ENCODE measurements at places on chromosomes 1 and 21.

- DNase-seq: no peak
- peaks cover 47% of the 10 kb centered on the region for H3K36me3 ChIP-seq
- no peak overlapping the region for H3K27ac ChIP-seq
- H3K4me3 ChIP-seq: no peak overlapping the region
- no peaks in the 10 kb centered on the region for H3K27me3 ChIP-seq
- no peaks in the 10 kb centered on the region for H3K4me1 ChIP-seq
Observed at GRCh38 chr1:28199328-28200233, 23.1 kb upstream of the PTAFR start.

- no peak overlapping the region for H3K4me3 ChIP-seq
- no peaks in the 10 kb centered on the region for H3K4me1 ChIP-seq
- H3K27ac ChIP-seq: no peak overlapping the region
- H3K27me3 ChIP-seq: no peaks in the 10 kb centered on the region
Observed at GRCh38 chr1:10624256-10625050, 149.7 kb downstream of the PEX14 start.

DNA sequence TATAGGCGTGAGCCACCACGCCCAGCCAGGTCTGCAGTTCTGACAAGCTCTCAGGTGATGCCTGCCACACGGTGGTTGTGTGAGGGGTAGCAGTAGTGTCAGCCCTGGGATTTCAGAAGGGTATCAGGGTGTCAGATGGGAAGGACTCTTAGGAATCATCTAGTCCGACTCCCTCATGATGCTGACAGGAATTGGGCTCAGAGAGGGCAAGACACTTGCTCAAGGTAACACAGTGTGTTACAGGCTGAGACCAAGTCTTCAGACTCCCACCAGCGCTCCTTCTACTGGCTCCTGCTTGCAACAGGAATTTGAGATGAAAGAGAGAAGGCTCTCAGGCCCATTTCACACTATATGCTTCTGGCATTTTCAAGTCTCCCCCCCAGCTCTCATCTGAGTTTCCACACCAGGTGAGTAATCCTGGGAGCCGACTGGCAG, 6.9 kb downstream of the HTR1D start:
- no peaks in the 10 kb centered on the region for H3K4me1 ChIP-seq
- no peaks in the 10 kb centered on the region for H3K27me3 ChIP-seq
- H3K4me3 ChIP-seq: no peak overlapping the region
- no peaks in the 10 kb centered on the region for H3K36me3 ChIP-seq
- no peak overlapping the region for H3K27ac ChIP-seq

DNA sequence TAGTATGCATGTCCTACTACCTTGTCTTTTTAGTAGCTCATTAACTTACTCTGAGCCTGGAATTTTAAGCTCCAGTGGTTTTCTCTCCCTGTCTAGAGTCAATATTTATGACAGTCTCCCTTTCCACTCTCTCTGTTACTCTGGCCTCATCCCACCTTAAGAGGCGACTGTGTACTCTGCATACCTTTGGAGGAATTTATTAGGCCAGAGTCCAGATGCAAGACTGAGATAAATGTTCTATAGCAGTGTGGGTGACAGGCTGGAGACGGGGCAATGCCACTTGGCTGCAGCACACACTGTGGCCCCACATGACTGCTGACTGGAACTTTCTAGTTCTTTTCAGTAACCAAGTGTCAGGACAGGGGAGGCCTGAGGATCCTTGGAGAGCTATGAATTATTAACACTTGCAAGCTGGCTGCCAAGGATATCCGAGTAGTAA, 4.1 kb upstream of the PDZK1 start:
- H3K36me3 ChIP-seq: no peaks in the 10 kb centered on the region
- no peak for DNase-seq
- peaks cover 7% of the 10 kb centered on the region for H3K4me1 ChIP-seq
- no peak overlapping the region for H3K4me3 ChIP-seq

GRCh38 chr1:53662169-53662568, 76.8 kb downstream of the GLIS1 start:
- peaks cover under 1% of the 10 kb centered on the region for H3K4me1 ChIP-seq
- no peak for DNase-seq
- H3K27me3 ChIP-seq: peaks cover 10% of the 10 kb centered on the region
- no peak overlapping the region for H3K27ac ChIP-seq
- H3K36me3 ChIP-seq: no peaks in the 10 kb centered on the region
- H3K4me3 ChIP-seq: no peak overlapping the region

DNA sequence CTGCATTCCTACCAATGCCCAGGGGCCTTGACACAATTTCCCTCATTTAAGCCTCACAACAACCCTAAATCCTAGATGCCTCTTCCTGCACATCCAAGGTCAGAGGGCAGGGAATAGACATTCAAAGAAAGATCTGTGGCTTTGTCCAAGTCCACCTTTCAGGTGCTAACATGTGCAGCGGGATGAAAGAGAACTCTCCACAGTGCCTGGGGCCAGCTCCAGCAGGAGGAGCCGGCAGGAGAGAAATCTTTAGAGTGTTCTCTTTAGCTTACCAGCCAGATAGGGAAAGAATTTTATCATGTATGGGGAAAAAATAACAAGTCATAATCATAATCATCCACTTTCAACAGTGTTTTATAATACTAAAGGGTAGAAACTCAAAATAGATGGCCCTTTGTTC, 319.7 kb downstream of the MATN1 start:
- no peak overlapping the region for H3K27ac ChIP-seq
- no peaks in the 10 kb centered on the region for H3K36me3 ChIP-seq
- DNase-seq: no peak
- H3K4me1 ChIP-seq: peaks cover 9% of the 10 kb centered on the region
- H3K4me3 ChIP-seq: no peak overlapping the region
- H3K27me3 ChIP-seq: no peaks in the 10 kb centered on the region

- H3K4me3 ChIP-seq: no peak overlapping the region
- peaks cover 2% of the 10 kb centered on the region for H3K27me3 ChIP-seq
- DNase-seq: no peak
- no peaks in the 10 kb centered on the region for H3K36me3 ChIP-seq
Observed at GRCh38 chr1:53409695-53410094, 49.5 kb upstream of the DMRTB1 start.

DNA sequence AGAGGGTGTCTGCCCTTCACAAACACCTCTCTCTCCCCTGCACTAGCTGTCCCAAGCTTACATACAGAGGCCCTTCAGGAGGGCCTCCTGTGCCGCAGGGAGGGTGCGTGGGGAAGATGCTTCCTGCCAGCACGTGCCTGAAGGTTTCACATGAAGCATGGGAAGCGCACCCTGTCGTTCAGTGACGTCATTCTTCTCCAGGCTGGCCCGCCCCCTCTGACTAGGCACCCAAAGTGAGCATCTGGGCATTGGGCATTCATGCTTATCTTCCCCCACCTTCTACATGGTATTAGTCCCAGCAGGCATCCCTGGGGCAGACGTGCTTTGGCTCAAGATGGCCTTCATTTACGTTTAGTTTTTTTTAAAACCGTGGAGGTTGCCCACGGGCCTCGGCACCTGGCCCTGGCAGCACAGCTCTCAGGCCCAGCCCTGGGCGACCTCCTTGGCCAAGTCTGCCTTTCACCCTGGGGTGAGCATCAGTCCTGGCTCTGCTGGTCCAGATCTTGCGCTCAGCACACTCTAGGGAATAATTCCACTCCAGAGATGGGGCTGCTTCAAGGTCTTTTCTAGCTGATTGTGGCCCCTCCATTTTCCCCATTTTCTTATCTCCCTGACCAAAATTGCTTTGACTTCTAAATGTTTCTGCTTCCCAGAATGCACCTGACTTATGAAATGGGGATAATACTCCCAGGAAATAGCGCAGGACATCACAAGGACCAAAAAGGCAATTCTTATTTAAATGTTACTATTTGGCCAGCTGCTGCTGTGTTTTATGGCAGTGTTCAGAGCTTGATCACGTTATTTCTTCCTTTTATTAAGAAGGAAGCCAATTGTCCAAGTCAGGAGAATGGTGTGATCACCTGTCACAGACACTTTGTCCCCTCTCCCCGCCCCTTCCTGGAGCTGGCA, 6.1 kb downstream of the NPPA start:
- no peaks in the 10 kb centered on the region for H3K27me3 ChIP-seq
- no peaks in the 10 kb centered on the region for H3K4me1 ChIP-seq
- no peak for DNase-seq
- no peak overlapping the region for H3K4me3 ChIP-seq
- H3K27ac ChIP-seq: no peak overlapping the region
- H3K36me3 ChIP-seq: peaks cover 78% of the 10 kb centered on the region

DNA sequence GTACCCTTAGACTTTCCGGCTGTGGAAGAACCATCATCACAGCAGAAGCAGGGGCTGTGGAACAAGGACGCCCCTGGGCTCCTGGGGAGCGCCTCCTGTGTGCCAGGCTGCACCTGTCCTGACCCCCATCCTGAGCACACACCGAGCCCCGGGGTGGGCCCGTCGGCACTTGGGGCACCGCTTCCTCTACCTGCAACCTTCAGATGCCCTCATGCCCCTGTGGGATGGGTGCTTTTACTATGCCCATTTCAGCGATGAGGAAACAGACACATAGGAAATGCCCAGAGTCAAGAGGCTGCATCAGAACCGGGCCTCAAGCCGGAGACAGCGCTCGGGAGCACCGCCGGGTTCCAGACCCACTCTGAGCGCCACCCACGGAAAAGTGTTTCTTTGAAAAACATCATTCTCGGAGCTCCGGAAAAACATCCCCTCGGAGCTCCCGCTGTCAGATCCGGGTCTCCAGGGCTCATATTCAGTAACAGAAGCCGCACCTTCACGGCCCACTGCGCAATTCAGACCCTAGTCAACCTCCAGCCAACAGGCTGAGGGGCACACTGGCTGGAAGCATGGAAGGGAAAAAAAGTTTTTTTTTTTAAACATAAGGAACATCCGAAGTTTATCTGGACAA, 8.0 kb downstream of the TPRG1L start:
- DNase-seq: peak; percentile 83
- H3K36me3 ChIP-seq: peaks cover 47% of the 10 kb centered on the region
- no peaks in the 10 kb centered on the region for H3K27me3 ChIP-seq
- no peak overlapping the region for H3K4me3 ChIP-seq
- no peak overlapping the region for H3K27ac ChIP-seq

- H3K27ac ChIP-seq: no peak overlapping the region
- no peak overlapping the region for H3K4me3 ChIP-seq
- H3K36me3 ChIP-seq: no peaks in the 10 kb centered on the region
- H3K27me3 ChIP-seq: no peaks in the 10 kb centered on the region
- no peak for DNase-seq
Observed at GRCh38 chr21:28737674-28738419, 254.8 kb downstream of the LTN1 start.

GRCh38 chr1:231252336-231252735, 11.3 kb downstream of the GNPAT start:
- no peak overlapping the region for H3K4me3 ChIP-seq
- peaks cover 19% of the 10 kb centered on the region for H3K36me3 ChIP-seq
- H3K27ac ChIP-seq: no peak overlapping the region
- DNase-seq: no peak
- no peaks in the 10 kb centered on the region for H3K27me3 ChIP-seq
- H3K4me1 ChIP-seq: no peaks in the 10 kb centered on the region

- no peak for DNase-seq
- no peaks in the 10 kb centered on the region for H3K36me3 ChIP-seq
- H3K4me3 ChIP-seq: no peak overlapping the region
- no peaks in the 10 kb centered on the region for H3K4me1 ChIP-seq
Observed at GRCh38 chr1:37612186-37612585, 16.4 kb upstream of the GNL2 start.

DNA sequence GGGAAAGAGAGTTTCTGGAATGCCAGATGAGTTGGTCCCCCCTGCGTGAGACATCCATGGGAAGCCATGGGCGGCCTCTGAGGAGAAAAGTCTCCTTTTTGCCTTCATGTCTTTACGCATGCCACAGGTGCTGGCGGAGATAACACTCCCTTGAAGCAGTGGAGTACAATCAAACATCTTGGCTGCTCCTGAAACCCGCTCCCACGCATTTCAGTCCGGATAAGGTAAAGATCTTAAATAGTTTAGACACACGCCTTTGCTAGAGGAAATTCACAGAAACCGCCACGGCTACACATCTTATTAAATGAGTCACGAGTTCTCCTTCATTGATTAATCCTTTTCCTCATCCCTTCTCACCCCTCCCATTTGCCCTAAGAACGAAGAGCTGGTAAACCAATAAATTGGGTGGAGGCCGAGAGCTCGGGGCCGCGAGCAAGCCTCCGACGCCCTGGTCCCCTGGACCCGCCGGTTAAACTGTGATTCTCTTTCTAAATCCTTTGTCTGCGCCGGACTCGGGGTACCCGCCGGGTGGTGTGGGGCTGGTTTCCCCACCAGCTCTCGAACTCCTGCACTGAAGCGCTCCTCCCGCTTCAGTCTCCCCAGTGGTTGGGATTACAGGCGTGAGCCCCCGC, 6.6 kb upstream of the ZNF669 start:
- H3K27me3 ChIP-seq: no peaks in the 10 kb centered on the region
- no peaks in the 10 kb centered on the region for H3K4me1 ChIP-seq
- no peak for DNase-seq
- H3K36me3 ChIP-seq: no peaks in the 10 kb centered on the region
- no peak overlapping the region for H3K27ac ChIP-seq
- H3K4me3 ChIP-seq: peak overlapping the region; percentile 76

DNA sequence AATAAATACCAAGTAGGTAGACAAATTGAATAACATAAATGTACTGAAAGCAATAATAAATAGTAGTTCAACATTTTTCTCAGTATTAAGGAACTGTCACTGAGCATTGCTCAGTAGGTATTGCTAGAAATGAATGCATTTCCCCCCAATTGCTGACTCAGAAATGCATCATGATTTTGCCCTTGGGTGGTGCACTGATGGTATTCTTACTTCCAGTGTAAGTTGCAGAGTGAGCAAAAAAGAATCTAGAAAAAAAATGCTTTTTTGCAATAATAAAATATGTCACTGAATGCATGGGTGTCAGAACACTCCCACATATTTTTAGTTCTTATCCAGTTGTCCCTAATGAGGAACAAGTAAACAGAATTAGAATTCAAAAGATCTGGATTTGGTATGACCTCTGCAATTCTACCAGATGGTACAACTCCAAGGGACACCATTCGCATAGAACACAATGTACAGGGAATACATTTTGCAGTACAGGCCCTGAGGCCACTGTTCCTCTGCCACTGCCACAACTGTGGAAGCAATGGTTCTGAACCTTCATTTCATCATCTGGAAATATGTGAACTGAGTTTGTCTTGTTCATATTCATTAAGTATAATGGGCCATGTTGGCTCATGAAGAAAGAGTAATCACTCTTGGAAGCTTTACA, 78.0 kb downstream of the ATP6V1G3 start:
- no peak overlapping the region for H3K27ac ChIP-seq
- DNase-seq: no peak
- no peaks in the 10 kb centered on the region for H3K36me3 ChIP-seq
- no peaks in the 10 kb centered on the region for H3K27me3 ChIP-seq

- H3K36me3 ChIP-seq: no peaks in the 10 kb centered on the region
- H3K27ac ChIP-seq: no peak overlapping the region
- no peak overlapping the region for H3K4me3 ChIP-seq
- H3K4me1 ChIP-seq: no peaks in the 10 kb centered on the region
Observed at GRCh38 chr1:102588536-102588935, 519.8 kb downstream of the COL11A1 start.

DNA sequence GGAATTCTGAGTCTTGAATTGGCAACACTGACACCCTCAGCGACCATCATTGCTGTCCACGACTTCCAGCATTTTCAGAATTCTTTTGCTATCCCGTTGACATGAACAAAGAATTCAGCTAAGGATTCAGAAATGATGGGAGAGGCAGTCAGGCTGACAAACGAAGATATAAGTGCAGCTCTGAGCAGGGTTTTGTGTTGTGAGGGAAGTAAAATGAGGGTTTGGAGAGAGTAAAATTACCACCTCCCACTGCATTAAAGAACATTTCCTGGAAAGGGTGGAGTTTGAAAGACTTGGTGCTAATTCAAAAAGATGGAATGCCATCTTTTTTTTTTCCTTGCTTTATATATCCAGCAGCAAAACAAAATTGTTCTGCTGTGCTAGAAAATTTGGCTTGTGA, 4.9 kb upstream of the ELK4 start:
- DNase-seq: no peak
- peaks cover 5% of the 10 kb centered on the region for H3K27me3 ChIP-seq
- H3K4me1 ChIP-seq: peaks cover 18% of the 10 kb centered on the region
- H3K36me3 ChIP-seq: no peaks in the 10 kb centered on the region
- no peak overlapping the region for H3K27ac ChIP-seq
- peak overlapping the region; percentile 20 for H3K4me3 ChIP-seq
